ENCODE measurements at places on chromosomes 11 and 22.

GRCh38 chr11:120233207-120233803 is 6.6 kb upstream of the POU2F3 start:
- no peak for DNase-seq

DNA sequence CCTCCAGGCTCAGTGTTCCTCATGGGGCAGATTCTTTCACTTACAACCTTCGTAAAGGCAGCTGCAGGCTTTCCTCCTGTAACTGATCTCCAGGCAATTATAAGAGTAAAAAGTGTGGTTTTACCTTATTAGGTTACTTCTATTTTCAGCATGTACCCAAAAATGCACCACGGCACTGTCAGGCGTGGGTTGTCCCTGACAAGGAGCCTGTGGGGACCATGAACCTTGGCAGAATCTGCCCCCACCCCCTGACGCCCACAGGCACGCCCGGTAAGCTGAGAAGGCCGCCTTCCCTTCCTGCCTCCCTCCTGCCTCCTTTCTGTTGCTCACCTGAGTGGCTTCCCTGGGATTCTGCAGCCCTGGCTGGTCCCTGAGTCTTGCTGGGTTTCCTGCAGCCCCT is 1383.3 kb downstream of the TBC1D22A start:
- DNase-seq: no peak

DNA sequence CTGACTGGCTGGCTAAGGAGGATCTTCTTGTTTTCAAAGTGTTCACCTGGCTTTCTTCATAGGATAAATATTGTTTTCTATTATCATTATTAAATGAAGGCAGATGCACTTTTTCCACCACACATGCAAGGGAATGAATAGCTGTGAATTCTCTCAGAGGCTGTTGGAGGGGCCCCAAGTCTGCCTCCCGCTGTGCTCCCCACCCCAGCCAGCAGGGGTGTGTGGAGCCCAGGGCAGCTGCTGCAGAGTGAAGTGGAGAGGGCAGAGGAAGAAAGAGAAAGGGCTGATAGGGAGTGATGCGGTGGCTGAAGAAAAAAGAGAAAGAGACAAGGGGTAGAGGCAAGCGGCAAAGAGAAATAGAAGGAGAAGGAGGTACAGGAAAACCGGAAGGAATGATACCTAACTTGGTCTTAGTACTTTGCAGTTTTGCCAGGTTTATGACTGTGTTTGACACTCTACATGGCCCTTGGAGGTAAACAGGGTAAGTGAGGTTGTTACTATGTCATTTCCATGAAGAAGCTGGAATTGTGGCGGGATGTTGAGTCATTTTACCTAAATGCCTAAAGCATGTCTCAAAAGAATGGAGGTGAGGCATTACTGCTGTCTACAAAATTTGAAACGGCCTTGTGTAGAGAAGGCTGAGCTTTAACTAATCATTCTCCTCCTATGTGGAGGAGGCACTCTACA is 145.7 kb upstream of the B3GAT1 start:
- DNase-seq: no peak

- DNase-seq: no peak
Observed at GRCh38 chr11:1673446-1674172, 23.4 kb upstream of the KRTAP5-6 start.

DNA sequence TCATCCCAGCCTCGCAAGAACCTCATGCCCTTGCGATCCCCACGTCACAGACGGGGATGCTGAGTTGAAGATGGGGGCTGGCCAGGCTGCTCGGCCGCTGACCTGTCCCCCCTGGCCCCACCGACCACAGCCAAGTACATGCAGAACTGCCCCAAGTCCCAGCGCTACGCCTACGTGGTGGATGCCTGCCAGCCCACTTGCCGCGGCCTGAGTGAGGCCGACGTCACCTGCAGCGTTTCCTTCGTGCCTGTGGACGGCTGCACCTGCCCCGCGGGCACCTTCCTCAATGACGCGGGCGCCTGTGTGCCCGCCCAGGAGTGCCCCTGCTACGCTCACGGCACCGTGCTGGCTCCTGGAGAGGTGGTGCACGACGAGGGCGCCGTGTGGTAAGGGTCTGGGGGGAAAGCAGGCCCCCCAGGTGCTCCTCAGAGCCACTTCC is 10.0 kb downstream of the MUC5B start:
- DNase-seq: no peak

DNA sequence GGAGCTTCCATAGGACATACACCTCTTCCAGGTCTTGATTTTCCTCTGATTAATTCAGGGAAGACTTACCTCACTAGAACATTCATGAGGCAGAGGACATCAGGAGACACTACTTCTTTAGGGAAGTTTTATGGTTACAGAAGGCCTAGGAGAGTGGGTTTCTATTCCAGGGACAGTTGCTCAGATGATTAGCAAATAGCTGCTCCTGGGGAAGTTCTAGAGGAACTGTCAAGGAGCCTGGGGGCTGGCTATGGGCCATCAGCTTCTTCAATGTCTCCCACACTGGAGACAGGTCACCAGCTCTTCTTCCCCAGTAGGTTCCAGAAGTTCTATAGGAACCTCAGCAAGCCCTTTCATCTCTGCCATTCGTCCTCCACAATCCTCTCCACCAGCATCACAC is 11.5 kb upstream of the OR10A5 start:
- no peak for DNase-seq

GRCh38 chr11:130124096-130124495 is 35.5 kb upstream of the ST14 start:
- DNase-seq: peak; percentile 82

DNA sequence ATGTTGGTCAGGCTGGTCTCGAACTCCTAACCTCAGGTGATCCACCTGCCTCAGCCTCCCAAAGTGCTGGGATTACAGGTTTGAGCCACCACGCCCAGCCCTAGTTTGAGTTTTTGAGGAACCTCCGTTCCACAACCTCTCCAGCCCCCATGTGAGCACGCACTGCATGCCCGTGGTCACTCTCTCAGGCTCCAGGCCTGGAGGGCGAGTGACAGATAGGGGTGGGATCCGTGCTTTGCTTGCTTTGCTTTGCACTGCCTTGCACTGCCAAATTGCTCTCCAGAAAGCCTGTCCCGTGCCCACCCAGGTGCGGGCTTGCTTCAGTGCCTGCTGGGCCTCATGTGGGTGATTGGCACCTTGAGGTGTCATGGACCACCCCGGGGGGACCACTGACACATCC is 29.9 kb downstream of the FGF4 start:
- no peak for DNase-seq

GRCh38 chr11:131809203-131809918 is 438.9 kb downstream of the NTM start:
- no peak for DNase-seq

DNA sequence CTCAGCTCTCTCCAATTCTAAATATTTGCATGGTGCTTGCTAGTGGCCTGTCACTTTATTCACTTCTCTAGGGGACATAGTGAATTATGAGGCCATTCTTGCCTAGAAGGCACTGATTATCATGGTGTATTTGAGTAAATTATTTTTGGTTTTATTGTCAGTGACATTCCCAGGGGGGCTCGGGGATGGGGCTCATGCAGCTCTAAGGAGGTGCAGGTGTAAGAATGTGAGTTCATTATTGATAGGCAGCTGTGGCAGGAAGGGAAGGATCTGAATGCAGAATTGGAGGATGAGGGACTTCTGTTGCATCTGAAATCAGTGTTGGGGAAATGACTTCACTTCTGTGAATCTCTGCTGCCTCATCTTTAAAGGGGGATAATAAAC is 53.7 kb upstream of the OR4B1 start:
- DNase-seq: no peak

DNA sequence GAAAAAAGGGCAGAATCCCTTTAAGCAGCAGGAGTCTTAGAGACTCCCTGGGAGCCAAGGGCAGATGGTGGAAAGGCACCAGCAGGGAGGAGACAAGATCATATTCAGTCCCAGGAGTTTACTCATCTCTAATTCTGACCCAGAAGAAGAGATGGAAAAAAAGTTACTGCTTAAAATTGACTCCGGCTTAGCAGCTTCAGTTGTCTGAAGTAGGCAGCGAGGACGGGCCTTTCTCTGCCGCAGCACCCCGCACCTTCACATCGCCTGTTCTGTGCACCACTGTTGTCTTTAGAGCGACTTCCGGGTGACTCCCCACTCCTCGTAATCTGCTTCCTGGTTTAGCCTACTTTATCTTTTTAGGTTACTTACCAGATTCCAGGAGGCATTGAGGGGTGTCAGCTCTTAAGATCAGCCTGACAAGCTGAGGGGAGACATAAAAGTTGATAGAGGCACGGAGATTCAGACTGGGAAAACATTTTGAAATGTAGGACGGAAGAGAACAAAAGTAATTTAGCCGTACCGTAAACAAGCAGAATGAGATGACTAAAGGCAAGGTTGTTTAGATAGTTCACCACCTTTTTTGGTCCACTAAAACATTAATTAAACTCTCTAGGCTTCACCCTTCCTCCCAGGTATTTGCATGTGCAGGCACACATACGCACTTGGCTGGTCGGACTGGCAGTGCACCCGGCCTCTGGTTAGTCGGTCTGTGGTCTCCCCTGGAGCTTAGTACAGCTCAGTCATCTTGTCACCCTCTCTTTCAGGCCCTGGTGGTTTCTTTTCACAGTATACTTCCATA is 74.3 kb downstream of the CECR2 start:
- DNase-seq: no peak

DNA sequence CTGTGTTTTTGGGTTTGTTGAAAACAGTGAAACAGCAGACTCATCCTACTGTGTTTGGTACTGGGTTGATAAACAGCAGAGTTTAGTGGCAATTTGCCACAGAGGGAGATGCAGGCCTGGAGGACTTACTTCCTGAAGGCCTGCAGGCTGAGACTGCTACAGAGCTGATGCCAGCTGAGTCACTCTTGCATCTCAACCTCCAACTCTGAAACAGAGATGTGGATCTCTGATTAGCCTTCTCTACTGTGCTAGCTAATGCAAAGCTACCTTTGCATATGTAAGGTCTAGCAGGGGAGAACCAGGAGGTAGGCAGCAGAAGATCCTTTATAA is 14.3 kb downstream of the ATP5MG start:
- peak; percentile 94 for DNase-seq

- DNase-seq: no peak
Observed at GRCh38 chr22:48488149-48488551, 1339.5 kb downstream of the BRD1 start.

GRCh38 chr11:120273432-120273831 is 33.5 kb downstream of the POU2F3 start:
- peak; percentile 13 for DNase-seq

GRCh38 chr11:61718046-61718531 is 34.3 kb upstream of the MYRF start:
- DNase-seq: no peak

DNA sequence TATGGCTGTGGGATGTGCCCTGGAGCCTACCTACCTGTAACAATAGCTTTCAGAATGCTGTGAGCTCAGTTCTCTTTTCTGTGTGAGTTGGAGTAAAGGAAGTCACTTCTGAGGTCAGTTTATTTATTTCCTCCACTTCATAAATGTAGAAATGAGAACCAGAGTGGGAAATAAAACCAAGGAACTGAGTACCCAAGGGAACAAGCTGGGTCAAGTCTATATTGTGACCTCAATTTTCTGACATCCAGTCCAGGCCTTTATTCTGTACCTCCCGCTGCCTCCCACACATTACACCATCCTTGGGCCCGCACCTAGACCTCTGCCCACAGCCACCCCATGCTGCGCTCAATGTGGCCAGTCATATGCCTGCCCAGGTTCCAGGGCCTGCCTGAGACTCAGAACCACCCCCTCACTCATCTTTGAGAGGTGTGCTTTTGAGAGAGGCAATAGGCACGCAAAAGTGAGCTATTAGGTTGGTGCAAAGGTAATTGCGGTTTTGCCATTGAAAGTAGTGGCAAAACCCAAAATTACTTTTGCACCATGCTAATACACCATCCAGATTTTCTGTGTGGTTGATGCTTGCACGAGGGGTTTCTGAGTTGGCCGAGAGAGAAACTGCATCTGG is 9.8 kb downstream of the MS4A6E start:
- no peak for DNase-seq

- no peak for DNase-seq
Observed at GRCh38 chr11:128914216-128915148, 23.3 kb downstream of the KCNJ5 start.

GRCh38 chr11:64436000-64436399 is 77.0 kb downstream of the RPS6KA4 start:
- DNase-seq: no peak

GRCh38 chr11:120750647-120751549 is 239.3 kb downstream of the GRIK4 start:
- no peak for DNase-seq

GRCh38 chr11:16921019-16921418 is 93.2 kb downstream of the PLEKHA7 start:
- DNase-seq: no peak

GRCh38 chr11:44454666-44455065 is 110.8 kb upstream of the CD82 start:
- DNase-seq: no peak

DNA sequence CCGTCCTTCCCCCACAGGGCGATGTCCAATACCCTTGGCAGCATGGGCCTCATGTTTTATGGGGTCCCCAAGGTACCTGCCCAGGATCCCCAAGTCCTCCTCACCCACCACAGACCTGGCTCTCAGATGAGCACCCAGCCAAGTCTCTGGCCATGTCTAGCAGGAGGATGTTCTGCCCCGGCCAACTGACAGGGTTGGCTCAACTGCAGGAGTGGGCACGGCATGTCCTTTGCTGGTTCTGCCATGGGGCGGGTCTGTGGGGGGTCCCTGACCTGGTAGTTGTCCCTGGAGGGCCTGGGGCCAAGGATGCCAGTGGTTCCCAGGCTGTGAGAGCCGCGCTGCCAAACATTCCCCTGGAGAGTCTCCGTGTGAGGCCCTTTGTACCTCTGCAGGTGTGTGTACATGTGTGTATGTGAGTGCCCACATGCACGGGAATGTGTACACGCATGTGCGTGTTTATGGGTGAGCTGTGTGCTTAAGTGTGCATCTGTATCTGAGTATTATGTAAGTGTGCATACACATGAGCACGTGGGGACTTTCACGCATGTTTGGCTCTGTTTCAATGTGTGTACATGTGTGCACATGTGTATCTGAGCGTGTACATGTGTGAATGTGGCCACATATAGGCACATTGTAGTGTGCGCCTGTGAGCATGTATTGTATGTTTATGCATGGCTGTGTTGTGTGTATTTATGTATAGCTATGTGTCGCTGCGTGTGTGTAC is 85.5 kb downstream of the KCNQ1 start:
- DNase-seq: no peak

DNA sequence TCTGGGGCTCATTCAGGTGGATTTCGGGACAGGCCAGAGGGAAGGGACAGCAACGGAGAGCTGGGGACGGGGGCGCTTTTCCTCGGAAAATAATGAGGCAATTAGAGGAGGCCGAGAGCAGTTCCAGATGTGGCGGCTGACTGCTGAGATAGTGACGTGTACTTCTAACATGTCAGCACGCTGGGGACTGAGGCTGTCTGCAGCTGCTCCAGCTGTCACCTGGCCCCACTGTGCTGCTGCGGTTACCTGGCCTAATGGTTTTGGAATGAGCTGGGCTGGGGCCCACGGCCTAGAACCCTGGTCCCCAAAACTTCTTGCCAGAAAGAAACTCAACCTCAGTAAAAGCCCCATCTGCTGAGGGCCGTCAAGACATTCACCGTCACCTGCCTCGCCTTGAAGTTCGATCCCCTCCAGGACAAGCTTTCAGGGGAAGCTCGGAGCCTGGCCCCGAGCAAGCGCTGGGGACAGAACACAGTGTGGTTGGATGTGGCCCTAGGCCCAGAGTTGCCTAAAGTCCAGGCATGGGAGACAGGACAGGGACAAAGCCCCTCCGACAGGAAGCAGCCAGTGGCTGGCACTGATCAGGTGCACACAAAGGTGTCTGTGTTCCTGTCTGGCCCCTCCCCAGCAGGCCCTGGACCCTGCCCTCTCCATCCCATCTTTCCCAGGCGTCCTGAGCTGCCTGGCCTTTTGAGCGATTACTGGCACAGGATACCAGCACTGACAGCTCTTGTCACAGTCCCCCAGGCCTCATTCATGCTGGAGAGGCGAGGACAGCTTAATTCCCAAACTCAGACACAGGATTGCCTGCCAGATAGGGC is 22.1 kb downstream of the RPUSD4 start:
- DNase-seq: no peak

Measured in fibroblast of lung (primary cell).